ENCODE measurements at places on chromosomes 1 and 21.

- DNase-seq, result no peak
These were observed 507.1 kb downstream of the SMYD3 start for GRCh38 chr1:245999697-246000637.

- no peak for DNase-seq
These were observed 37.2 kb downstream of the DSCAM start for GRCh38 chr21:40809673-40810197.

GRCh38 chr1:113681596-113682337 is 77.5 kb downstream of the PHTF1 start:
- DNase-seq, result no peak

DNA sequence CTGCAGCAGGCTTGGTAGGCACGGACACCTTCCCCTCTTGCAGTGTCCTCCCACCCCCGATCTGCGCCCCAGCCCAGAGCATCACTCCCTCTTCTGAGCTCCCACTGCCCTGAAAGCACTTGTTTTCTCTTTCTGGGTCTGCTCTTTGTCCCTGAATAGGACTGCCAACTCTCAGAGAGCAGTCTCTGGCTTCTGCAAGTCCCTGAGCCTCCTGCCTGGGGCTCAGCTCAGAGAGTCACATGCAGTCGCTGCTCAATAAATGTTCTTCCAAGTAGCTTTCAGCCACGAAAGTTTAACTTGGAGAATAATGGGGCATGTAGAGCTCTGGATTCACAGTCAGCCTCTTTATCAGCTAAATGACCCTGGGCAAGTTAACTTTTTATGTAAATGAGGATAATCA is 205.6 kb downstream of the HIVEP3 start:
- DNase-seq, result no peak

- no peak for DNase-seq
These were observed 33.8 kb upstream of the EYA3 start for GRCh38 chr1:28122183-28122582.

GRCh38 chr1:44674113-44675000 is at the start of the genes ARMH1 and TMEM53:
ARMH1 (plus strand) TSS chr1:44674714; CDS start chr1:44689698, 14,984 bp downstream.
TMEM53 (minus strand) TSS chr1:44674481; CDS start chr1:44674391, 90 bp downstream.
- DNase-seq, result peak; percentile 99

- no peak for DNase-seq
These were observed 191.9 kb upstream of the FMN2 start for GRCh38 chr1:239899747-239900146.

- DNase-seq, result no peak
These were observed 139.2 kb downstream of the CLIC6 start for GRCh38 chr21:34807881-34808568.
